ENCODE measurements at places on chromosomes 2 and 18. TPM values are rescaled to one million over a fixed set of nuclear protein-coding genes. Genes with fewer than 3 reads are reported as not detected.

CRACDL gene
- 5.7 TPM for total RNA-seq

DNA sequence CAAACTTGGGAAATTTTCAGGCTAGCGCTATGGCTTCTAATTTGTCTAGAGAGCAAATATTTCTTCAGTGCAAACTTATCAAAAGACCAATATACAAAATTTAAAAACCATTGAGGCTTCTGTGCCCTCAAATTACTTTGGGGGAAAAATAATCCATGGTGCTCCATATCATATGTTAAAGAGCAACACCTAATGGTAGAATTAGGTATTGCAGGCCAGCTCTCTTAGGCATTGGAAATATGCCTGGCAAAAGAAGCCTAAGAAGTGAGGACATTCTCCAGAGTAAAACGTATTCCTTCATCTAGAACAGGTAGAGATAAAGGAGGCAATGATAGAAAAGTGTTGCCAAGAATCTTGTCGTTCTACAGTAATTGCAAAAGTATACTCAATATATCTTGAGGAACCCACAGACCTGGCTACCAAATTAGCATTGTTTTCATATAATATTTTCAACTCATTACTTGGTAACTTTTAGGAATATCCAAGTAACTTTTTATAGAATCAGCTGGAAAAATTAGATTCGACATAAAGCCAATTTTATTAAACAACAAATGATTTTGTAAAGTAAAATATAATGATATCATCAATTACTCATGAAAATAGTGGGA lies 401.1 kb downstream of the BCL11A start:
- no peaks in the 10 kb centered on the region for H3K27me3 ChIP-seq
- no peaks in the 10 kb centered on the region for H3K36me3 ChIP-seq
- H3K27ac ChIP-seq = no peak overlapping the region
- DNase-seq = no peak

- H3K36me3 ChIP-seq = peaks cover 3% of the 10 kb centered on the region
- H3K27ac ChIP-seq = no peak overlapping the region
- H3K4me3 ChIP-seq = no peak overlapping the region
- DNase-seq = peak; percentile 75
- H3K4me1 ChIP-seq = peaks cover 17% of the 10 kb centered on the region
Measured at GRCh38 chr2:43255296-43255910, 29.0 kb upstream of the ZFP36L2 start.

UGT1A3 gene
- total RNA-seq = not detected

- H3K27ac ChIP-seq = no peak overlapping the region
- no peaks in the 10 kb centered on the region for H3K4me1 ChIP-seq
- no peak for DNase-seq
- peaks cover 7% of the 10 kb centered on the region for H3K27me3 ChIP-seq
Measured at GRCh38 chr2:242085941-242086621, 216.6 kb downstream of the RTP5 start.

- no peak overlapping the region for H3K4me3 ChIP-seq
- H3K4me1 ChIP-seq = peaks cover 7% of the 10 kb centered on the region
- H3K36me3 ChIP-seq = no peaks in the 10 kb centered on the region
- H3K27ac ChIP-seq = no peak overlapping the region
Measured at GRCh38 chr2:20471148-20471547, 24.3 kb downstream of the RHOB start.

ZNF516 gene
- 59.8 TPM for total RNA-seq

GRCh38 chr2:200484934-200485333 lies 24.9 kb downstream of the KCTD18 start:
- no peaks in the 10 kb centered on the region for H3K36me3 ChIP-seq
- no peak overlapping the region for H3K27ac ChIP-seq
- no peak for DNase-seq
- peaks cover 5% of the 10 kb centered on the region for H3K4me1 ChIP-seq
- no peak overlapping the region for H3K4me3 ChIP-seq

GRCh38 chr2:53751728-53752127 lies 15.9 kb upstream of the CHAC2 start:
- H3K27ac ChIP-seq = no peak overlapping the region
- H3K36me3 ChIP-seq = peaks cover 3% of the 10 kb centered on the region
- H3K4me1 ChIP-seq = peaks cover 9% of the 10 kb centered on the region
- H3K4me3 ChIP-seq = no peak overlapping the region
- peak; percentile 45 for DNase-seq
